ENCODE measurements at places on chromosomes 11 and 22.

- DNase-seq, result peak; percentile 92
Measured at GRCh38 chr11:6576471-6577373, 26.7 kb downstream of the RRP8 start.

GRCh38 chr11:109306322-109306721, 115.7 kb upstream of the C11orf87 start:
- DNase-seq, result no peak

DNA sequence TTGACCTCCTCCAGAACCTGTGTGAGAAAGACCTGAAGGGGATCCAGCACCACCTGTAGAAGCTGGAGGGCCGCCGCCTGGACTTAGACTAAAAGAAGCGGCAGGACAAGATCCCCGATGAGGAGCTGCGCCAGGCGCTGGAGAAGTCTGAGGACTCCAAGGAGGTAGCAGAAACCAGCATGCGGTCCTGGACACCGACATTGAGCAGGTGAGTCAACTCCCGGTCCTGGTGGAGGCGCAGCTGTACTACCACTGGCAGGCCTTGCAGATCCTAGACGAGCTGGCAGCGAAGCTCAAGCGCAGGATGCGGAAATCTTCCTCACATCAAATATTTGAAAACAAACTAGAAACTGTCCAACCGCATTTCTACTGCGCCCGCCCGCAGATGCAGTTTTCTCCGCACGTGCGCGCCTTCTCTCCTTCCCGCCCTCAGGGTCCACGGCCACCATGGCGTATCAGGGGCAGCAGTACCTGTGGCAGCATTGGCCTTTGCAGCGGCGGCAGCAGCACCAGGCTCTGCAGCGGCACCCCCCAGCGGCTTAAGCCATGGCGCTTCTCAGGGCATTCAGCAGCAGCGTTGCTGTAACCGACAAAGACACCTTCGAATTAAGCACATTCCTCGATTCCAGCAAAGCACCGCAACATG, 10.2 kb downstream of the CLDN25 start:
- DNase-seq, result no peak

GRCh38 chr11:2651826-2652271, 47.9 kb downstream of the KCNQ1OT1 start:
- no peak for DNase-seq

DNA sequence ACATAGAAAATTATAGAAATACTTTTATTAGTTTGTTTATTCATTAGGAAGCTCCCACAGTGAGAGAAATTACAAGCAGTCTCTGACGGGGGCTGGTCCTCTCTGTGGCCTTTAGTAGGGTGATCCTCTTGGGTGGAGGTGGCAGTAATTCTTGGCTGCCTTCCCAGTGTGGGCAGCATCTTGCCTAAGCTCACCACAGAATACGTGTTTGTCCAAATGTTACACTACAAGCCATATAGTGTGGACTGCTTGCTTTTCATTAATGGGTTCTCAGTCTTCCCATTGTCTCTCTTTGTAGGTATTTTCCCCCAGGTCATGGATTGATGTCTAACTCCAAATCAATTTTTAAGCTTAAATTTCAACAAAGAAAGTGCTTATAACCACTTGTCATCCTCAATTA, 43.3 kb downstream of the ENDOD1 start:
- peak; percentile 70 for DNase-seq

GRCh38 chr11:114158421-114158820, 98.9 kb downstream of the ZBTB16 start:
- DNase-seq, result no peak

DNA sequence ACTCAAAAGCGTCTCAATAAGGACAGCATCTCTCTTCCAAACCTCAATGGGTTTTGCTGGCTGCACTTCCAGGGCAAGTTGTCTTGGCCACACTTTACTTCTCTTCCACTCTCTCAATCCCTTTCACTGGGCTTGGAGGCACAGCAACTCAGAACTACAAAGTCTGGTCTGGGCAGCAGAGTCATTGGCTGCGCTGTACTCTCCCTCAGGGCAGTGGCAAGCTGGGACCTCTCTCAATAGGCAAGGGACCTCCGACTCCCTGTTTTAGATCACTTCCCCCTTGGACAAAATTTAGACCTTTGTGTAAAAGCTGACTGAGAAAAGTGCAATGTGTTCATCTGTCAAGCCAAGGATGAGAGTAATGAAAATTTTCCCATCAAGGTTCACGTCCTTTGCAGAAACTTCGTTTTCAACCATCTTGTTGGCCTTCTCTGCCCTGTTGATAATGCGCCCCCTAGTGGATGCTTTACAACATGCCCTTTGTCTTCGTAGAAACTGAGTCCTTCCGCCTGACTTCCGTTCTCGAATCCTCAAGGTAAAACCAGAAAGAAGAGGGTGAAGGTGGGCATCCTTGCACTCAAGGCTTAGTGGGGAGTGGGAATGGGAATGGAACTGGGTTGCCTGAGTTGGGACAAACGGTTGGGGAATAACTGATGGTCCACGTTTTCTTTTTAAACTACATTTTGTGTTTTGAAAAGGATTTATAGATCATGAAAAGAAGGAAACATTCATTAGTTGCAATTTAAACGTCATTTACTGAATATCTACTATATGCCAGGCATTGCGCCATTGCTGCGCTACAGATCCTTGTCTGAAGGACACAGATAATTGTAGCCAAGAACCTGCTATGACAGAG, 99.1 kb downstream of the CD44 start:
- DNase-seq, result peak; percentile 76

- no peak for DNase-seq
Measured at GRCh38 chr11:61930933-61931332, 13.6 kb upstream of the RAB3IL1 start.

- DNase-seq, result no peak
Measured at GRCh38 chr11:44574610-44575287, 9.3 kb downstream of the CD82 start.

DNA sequence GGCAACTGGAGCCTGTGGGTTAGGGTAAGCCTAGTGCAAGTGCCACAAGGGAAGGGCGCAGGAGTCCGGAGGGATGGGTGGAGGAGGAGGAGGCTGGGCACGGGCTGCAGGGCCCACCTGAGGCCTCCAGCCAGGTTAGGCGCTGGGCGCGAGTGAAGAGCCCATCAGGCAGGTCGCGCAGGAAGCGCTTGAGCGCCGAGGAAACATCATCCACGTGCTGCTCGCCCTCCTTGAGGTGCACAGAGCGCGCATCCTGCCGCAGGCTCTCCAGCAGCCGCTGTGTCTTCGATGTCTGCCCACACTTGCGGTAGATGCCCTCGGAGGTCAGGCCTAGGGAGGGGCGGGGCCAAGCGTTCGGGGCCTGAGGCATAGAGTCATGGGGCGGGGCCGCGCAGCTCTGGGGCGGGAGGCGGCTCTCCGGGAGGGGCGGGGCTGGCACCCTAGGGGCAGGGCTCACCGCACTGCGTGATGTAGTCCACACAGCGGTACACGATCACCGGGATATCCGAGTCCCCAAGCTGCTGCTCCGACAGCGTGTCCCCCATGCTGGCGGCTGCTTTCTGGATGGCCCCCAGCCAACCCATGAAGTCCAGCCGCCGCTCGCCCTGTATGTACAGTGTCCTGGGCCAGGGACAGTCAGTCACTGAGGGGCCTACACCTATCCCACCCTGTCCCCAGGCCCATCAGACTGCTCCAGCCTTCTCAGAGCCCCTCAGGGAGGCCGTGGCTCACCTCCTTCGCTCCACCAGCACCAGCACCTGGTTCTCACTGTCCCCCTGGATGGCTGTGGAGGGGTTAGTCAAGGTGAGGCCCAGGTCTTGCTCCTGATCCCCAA, 22.9 kb upstream of the PDE2A start:
- DNase-seq, result no peak

DNA sequence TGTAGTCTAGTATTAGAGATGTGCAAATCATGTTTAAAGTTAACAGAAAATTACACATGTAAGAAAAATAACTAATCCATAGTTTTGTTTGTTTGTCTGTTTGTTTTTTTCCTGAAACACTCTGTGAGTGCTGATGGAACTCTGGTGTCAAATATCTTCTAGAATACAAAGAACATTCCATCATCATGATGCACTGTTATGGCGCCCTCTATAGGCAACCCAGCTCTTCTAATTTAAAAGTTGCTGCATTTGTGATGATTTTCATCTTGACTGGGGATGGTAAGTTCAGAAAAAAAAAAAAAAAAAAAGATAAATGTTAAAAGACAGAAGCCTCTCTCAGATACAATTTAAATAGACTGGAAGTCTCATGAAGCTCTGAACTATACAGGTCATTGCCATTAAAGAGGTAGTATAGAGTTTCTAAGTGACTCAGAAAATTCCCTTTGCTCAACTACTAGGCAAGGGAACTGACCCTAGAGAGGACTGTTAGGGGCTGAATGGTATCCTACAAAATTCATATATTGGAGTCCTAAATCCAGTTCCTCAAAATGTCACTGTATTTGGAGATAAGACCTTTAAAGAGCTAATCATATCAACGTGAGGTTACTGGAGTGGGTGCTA, 597.2 kb upstream of the ANO3 start:
- no peak for DNase-seq

DNA sequence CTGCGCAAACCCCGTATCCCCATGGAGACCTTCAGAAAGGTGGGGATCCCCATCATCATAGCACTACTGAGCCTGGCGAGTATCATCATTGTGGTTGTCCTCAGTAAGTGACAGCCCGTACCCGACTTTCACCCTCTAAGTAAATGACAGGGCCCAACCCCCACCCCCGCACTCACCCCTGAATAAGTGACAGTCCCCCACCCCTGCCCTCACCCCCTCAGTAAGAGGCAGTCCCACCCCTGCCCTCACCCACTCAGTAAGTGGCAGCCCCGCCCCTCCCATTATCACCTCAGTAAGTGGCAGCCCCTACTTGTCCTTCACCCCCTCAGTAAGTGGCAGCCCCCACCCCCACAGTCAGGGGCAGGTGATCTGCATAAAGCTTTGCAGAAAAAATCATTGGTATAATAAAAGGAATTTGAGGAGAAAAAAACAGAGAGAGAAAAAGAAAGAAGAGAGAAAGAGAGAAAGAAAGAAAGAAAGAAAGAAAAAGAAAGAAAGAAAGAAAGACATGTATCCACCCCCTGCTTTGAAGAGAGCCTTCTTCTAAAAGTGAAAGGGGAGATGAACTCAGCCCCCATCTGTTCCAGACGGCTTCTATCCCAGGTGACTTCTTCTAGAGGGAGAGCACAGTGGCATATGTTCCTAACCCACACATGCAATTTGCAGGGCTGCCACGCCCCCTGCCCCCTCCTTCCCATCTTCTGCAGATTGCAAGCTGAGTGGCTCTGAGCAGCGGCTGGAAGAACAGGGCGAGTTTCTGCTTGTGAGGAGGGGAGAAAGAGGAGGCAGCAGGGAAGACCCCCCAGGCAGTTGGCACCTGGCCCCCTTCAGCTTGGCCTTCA, 12.5 kb upstream of the SMIM35 start:
- DNase-seq, result peak; percentile 62

GRCh38 chr22:37126882-37127281, 17.4 kb upstream of the TMPRSS6 start:
- DNase-seq, result no peak

DNA sequence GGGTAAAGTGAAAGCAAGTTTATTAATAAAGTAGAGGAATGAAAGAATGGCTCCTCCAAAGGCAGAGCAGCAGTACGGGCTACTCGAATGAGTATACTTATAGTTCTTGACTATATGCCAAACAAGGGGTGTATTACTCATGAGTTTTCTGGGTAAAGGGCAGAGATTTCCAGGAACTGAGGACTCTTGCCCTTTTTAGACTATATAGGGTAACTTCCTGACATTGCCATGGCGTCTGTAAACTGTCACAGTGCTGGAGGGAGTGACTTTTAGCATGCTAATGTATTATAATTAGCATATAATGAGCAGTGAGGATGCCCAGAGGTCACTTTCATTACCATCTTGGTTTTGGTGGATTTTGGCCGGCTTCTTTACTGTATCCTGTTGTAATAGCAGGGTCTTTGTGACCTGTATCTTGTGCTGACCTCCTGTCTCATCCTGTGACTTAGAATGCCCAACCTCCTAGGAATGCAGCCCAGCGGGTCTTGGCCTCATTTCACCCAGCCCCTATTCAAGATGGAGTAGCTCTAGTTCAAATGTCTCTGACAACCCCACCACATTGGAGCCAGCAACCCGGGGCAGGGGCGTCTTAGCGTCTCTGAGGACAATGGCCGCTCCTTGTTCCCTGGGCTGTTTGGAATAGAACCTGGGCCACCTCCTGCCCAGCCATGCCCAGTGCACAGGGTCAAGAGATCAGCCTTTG, 34.9 kb upstream of the CD82 start:
- DNase-seq, result no peak

- no peak for DNase-seq
Measured at GRCh38 chr11:79198898-79199250, 242.0 kb downstream of the TENM4 start.

GRCh38 chr11:22725079-22725478, 58.7 kb downstream of the GAS2 start:
- DNase-seq, result no peak

DNA sequence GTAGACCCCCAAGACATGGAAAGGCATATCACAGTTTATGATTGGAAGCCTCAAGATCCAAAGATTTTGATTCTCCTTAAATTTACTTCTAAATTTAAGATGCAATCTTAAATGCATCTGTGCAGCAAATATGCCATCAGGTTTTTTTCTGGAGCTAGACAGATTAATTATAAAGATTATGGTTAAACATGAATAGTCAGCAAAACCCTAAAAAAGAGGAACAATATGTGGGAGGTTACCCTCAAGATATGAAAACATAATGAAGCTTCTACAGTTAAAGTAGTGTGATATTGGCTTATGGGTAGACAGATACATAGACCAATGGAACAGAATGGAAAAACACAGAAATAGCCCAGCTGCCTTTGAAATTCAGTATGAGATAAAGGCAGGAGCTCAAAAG, 31.7 kb downstream of the OR8B12 start:
- DNase-seq, result no peak

DNA sequence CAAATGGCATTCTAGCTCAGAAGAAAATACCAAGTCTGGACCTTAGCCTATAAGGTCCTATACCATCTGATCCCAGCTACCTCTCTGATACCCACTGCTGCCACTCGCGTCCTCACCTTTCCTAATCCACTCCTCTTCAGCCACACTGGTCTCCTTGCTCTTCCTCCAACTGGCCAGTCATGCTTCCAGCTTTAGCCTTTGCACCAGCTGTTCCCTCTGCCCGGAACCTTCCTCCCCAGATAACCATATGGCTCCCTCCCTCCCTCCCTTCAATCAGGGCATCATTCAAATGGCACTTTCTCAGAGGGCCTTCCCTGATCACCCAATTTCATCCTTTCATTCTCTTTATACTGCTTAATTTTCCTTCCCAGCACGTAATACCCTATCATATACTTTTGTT, 67.9 kb downstream of the KCNC1 start:
- DNase-seq, result no peak

- DNase-seq, result no peak
Measured at GRCh38 chr22:48104766-48105165, 1342.3 kb downstream of the TBC1D22A start.

- DNase-seq, result no peak
Measured at GRCh38 chr11:123375832-123376231, 54.2 kb upstream of the GRAMD1B start.

GRCh38 chr22:16801571-16801970, 23.6 kb downstream of the XKR3 start:
- DNase-seq, result no peak

- DNase-seq, result no peak
Measured at GRCh38 chr22:35977136-35977535, 51.5 kb downstream of the RBFOX2 start.

GRCh38 chr22:39731481-39731880, 160.9 kb downstream of the CACNA1I start:
- no peak for DNase-seq

GRCh38 chr11:30046578-30046945, 29.7 kb upstream of the KCNA4 start:
- DNase-seq, result no peak

GRCh38 chr11:99019696-99020095, 1.1 kb upstream of the CNTN5 start:
- DNase-seq, result peak; percentile 20

All from NCI-H1105 treated with DMSO at 0.1 percent for 48 hours (cell line).